ENCODE measurements at places on chromosomes 16 and 17. TPM values are rescaled to one million over a fixed set of nuclear protein-coding genes. Genes with fewer than 3 reads are reported as not detected.

GRCh38 chr16:10521681-10522274 lies 58.6 kb downstream of the EMP2 start:
- H3K4me1 ChIP-seq, result peaks cover 2% of the 10 kb centered on the region
- peak; percentile 61 for DNase-seq
- no peak overlapping the region for H3K27ac ChIP-seq

GRCh38 chr17:50059256-50059655 lies 3.3 kb downstream of the ITGA3 start:
- DNase-seq, result no peak
- H3K36me3 ChIP-seq, result no peaks in the 10 kb centered on the region
- H3K27me3 ChIP-seq, result peaks cover 3% of the 10 kb centered on the region
- no peak overlapping the region for H3K27ac ChIP-seq

DNA sequence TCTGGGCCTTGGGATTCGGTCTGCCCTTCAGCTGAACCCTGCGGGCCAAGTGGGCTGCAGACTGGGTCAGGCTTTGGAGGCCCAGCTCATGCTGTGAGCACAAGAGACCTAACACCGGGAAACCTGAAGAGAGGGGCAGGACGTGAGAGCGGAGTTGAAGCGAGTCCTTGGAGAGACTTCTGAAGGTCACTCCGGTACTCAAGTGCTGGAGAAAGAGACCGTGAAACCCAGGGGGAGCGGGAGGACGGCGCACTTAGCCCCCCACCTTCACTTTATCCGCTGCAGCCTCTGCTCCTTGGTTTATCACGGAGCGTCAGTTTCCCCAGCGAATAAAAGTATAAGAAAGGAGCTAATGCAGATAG lies 361 bp downstream of the UQCRC2 start:
- H3K4me1 ChIP-seq, result peaks cover 55% of the 10 kb centered on the region
- H3K27ac ChIP-seq, result peak overlapping the region; percentile 98
- no peaks in the 10 kb centered on the region for H3K27me3 ChIP-seq
- H3K4me3 ChIP-seq, result peak overlapping the region; percentile 100

DNA sequence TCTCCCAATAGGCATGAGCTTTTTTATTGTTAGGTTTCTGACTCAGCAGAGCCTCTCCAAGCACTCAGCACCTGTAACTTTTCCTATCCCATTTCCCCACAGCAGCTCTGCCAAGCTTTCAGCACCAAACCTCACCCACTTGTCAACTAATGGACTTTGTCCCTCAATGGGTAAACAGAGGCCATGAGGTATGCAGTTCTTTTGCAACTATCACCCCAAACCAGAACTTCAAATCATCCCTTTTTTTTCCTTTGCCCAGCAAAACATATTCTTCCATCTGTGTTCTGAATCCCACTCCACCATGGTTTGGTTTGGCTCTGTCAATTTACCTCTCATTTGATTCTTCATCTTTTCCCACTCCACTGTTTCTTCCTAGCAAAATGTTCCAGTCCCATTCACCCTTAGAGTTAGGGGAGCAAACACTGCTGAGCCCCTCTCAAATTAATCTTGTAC lies 58.1 kb downstream of the TOX3 start:
- H3K4me1 ChIP-seq, result no peaks in the 10 kb centered on the region
- no peak for DNase-seq
- no peaks in the 10 kb centered on the region for H3K27me3 ChIP-seq
- H3K27ac ChIP-seq, result no peak overlapping the region

DNA sequence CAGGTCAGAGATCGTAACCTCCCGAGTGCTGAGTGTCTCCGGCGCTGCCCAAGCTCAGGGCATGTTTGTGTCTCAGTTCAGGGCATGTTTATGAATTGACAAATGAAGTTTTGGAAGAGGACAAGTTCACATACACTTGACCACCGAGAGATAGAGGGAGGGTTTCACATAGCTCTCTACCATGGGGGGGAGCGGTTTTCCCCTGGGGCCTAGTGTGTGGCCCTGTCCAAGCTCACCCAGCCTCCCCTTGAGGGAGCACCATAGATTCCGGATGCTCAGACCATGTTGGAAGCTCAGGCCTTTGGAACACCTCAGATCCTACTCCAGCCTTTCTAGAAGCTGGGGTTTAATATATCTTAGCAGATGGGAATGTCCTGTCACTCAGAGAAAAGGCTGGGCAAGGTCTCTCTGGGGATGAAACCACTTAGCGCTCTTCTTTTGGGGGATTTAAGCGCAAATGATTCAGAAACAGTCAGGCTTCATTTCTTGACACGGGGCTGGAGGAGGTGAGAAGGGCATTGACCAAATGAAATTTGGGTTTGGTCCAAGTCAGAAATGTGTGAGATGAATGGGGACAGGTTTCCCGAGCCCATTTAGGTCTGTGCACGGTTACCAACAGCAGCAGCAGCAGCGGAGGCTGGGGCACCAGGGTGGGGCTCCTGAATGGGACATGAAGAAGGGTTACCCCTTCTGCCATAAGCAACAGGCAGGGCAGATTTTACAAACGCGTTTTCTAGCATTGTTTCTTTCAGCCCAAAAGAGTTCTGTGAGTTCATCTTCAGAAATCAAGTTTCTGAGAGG lies 96.6 kb downstream of the METRNL start:
- H3K4me1 ChIP-seq, result no peaks in the 10 kb centered on the region
- peaks cover under 1% of the 10 kb centered on the region for H3K27me3 ChIP-seq
- H3K4me3 ChIP-seq, result no peak overlapping the region

DNA sequence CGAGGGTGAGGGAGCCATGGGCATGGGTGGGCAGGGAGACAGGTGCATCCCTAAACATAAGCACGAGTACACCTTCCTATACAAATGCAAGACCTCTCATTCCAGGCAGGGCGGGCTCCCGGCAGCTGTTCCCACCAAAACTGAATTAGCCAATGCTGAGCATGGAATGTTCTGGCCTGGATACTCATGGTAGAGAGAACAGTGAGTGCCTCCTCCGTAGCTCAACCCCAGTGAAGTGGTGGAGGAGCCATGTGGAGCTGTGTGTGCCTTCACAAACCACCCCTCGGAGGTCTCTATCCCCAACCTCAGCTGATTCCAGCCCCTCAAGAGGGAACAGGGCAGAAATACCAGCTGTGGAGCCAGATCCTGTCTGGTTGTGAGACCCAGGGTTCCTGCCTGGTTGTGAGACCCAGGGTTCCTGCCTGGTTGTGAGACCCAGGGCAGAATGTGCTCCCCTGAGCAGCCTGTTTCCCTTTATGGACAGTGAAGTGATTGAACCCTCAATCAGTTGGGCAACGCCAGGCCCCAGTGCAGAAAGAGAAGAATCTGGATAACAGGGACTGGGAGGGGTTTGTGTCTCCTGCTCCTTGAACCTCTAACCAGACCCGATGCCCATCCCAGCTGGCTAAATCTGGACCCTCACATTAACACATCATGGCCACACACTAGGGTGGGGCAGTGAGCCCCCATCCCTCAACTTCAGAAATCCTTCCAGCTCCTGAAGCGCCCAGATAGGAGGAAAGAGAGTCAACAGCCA lies 2.4 kb upstream of the CDH16 start:
- no peak overlapping the region for H3K4me3 ChIP-seq
- H3K4me1 ChIP-seq, result peaks cover 8% of the 10 kb centered on the region
- no peak overlapping the region for H3K27ac ChIP-seq
- peaks cover 29% of the 10 kb centered on the region for H3K27me3 ChIP-seq
- no peak for DNase-seq

DNA sequence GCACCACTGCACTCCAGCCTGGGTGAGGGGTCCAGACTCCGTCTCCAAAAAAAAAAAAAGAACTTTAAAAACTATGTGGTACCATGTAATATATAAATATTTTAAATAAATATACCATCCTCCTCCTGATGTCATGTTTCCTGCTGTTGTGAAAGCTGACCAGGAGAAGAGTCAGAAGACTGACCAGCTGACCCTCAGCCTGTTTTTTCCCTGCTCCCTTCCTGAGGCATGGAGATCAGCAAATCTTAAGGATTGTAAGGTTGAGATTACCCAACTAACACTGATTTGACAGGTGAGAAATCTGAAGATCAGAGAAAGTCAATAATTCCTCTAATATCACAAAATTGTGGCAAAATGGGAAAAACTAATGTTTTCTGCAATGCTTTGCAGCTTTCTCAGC lies 18.1 kb downstream of the NCOR1 start:
- DNase-seq, result no peak
- H3K36me3 ChIP-seq, result peaks cover 27% of the 10 kb centered on the region
- H3K27me3 ChIP-seq, result no peaks in the 10 kb centered on the region
- no peak overlapping the region for H3K27ac ChIP-seq

GRCh38 chr16:62135446-62135845 lies 99.2 kb upstream of the CDH8 start:
- H3K36me3 ChIP-seq, result no peaks in the 10 kb centered on the region
- DNase-seq, result no peak
- no peaks in the 10 kb centered on the region for H3K4me1 ChIP-seq
- H3K4me3 ChIP-seq, result no peak overlapping the region
- no peak overlapping the region for H3K27ac ChIP-seq
- H3K27me3 ChIP-seq, result no peaks in the 10 kb centered on the region

DNA sequence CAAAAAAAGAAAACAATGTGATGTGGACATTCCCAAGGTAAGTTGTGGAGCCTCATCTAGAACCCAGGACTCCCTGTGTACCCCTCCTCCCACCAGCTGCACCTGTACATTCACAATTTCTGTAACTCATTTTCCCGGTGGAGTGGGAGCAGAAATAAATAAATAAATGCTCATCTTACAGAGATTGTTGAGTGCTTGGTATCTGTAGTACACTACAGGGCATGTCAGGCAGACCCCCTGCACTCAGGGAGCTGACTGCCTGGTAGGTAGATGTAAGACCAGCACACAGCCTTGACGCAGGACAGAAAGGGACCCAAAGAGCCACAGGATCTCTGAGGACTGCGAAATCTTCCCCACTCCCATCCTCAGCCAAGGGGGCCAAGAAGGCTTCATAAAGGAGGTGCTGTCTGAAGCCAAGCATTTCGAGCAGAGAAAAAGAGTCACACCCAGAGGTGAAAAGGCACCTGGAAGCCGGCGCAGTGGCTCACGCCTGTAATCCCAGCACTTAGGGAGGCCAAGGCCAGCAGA lies 6.5 kb downstream of the EIF1 start:
- DNase-seq, result no peak
- no peaks in the 10 kb centered on the region for H3K27me3 ChIP-seq
- peak overlapping the region; percentile 30 for H3K27ac ChIP-seq
- peaks cover 35% of the 10 kb centered on the region for H3K36me3 ChIP-seq

- no peaks in the 10 kb centered on the region for H3K27me3 ChIP-seq
- peak overlapping the region; percentile 98 for H3K27ac ChIP-seq
- DNase-seq, result peak; percentile 64
- peaks cover 64% of the 10 kb centered on the region for H3K4me1 ChIP-seq
- peaks cover 81% of the 10 kb centered on the region for H3K36me3 ChIP-seq
Measured at GRCh38 chr17:4940555-4941318, 669 bp downstream of the RNF167 start.

GRCh38 chr17:336110-337021 lies 16.2 kb downstream of the RPH3AL start:
- no peak overlapping the region for H3K27ac ChIP-seq
- H3K4me3 ChIP-seq, result no peak overlapping the region
- H3K27me3 ChIP-seq, result peaks cover 1% of the 10 kb centered on the region
- no peaks in the 10 kb centered on the region for H3K36me3 ChIP-seq

The RPH3AL gene
- 1.1 TPM for total RNA-seq

The FBXW10 gene
- not detected for total RNA-seq

The RTN4RL1 gene
- total RNA-seq, result 0.27 TPM

Measured in activated CD8-positive, alpha-beta T cell treated with anti-CD3 and anti-CD28 coated beads for 36 hours (primary cell).